Esophagus squamous epithelium (tissue), 5 donors: ENCODE measurements at places on chromosomes 4 and X. TPM values are rescaled to one million over a fixed set of nuclear protein-coding genes. Genes with fewer than 3 reads are reported as not detected.

The CHRNA9 gene
- not detected for total RNA-seq

- DNase-seq: no peak
These were observed 116.2 kb downstream of the CDS1 start for GRCh38 chr4:84699001-84699671.

The HTRA3 gene
- 6.4 TPM for total RNA-seq

The WDR17 gene
- not detected for total RNA-seq

The CCDC110 gene
- 0.18 TPM for total RNA-seq

GRCh38 chr4:7894677-7895181, 44.9 kb downstream of the AFAP1 start:
- no peak for DNase-seq

The MMGT1 gene
- 10.6 TPM for total RNA-seq

The PAGE3 gene
- total RNA-seq: not detected

The CASP6 gene
- total RNA-seq: 7.0 TPM

The ADH1B gene
- 317 TPM for total RNA-seq

GRCh38 chrX:42725196-42725595, 52.8 kb downstream of the PPP1R2C start:
- no peak for DNase-seq

The SMIM31 gene
- not detected for total RNA-seq

DNA sequence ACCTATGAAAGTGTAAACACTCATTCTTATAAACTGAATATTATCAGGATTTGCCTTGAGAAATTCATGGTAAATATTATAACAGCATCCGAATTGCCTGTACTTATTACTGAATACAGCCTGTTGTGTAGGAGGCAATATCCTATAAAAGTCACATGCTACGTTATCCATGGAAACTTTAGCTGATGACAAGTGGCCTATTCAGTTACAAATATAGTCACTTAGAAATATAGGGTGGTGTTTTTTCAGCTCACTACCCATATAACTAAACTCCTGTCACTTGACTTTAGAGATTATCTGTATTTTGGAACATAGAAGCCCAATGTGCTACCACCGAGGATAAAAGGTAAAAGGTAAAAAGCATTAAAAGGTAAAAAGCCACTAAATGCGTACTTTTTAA, 493.4 kb downstream of the INPP4B start:
- DNase-seq: no peak

The NAT8L gene
- not detected for total RNA-seq

The HEPH gene
- 0.79 TPM for total RNA-seq

The ODAPH gene
- not detected for total RNA-seq

DNA sequence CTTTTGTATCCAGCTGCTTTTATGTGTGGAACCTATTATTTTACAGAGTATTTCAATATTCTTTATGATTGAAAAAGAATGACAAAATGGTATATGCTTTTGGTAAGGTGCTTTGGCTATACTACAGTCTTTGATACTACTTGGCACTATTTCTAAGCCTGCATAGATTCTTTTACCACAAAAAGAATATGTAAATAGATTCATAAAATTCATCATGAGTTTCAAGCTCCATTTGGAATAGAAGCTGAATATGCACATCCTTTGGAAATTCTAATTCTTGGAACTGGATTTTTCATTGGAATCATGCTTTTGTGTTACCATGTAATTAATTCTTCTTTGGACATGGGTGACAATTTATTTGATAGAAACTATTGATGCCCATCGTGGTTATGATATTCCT, 60.2 kb upstream of the SYTL5 start:
- DNase-seq: no peak

GRCh38 chr4:70743731-70744130, 22.0 kb downstream of the RUFY3 start:
- DNase-seq: no peak

The CEP135 gene
- total RNA-seq: 7.1 TPM

- no peak for DNase-seq
These were observed 9.4 kb downstream of the CHST7 start for GRCh38 chrX:46582966-46583365.

The TEX11 gene
- total RNA-seq: not detected

The COL25A1 gene
- 0.08 TPM for total RNA-seq

DNA sequence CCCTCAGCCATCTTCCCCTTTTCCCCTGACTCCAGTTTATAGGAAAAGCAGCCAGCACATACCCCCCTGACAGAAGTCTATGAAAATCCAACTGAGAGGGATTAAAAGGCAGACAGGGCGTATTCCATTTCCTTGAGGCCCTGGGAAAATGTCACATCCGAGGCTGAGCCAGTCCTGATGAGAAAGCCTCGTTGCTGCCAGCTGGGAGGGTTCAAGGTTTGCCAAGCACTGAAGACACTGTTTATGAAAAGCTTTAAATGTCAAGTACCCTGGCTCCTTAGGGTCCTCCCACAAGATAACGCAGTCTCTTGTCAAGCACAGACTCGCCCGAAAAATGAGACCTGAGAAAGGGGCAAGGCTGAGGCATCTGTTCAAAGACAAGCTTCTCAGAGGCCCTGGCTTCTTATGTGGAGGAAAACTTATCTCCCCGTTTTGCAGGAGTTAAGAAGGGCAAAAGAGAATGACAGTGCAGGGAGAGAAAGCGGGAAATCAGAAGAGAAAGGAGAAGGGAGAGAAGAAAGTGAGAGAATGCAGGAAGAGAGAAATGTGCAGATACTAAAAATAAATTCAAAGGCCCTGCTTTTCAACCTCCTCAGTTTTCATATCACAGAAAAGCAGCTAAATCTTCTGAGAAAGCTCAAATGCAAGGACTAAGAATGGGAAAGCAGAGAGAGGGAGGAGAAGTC, 44.7 kb downstream of the SCD5 start:
- DNase-seq: no peak

The STPG2 gene
- total RNA-seq: not detected

The DLG3 gene
- 36.7 TPM for total RNA-seq

- DNase-seq: no peak
These were observed 10.0 kb upstream of the LNX1 start for GRCh38 chr4:53601251-53601764.

DNA sequence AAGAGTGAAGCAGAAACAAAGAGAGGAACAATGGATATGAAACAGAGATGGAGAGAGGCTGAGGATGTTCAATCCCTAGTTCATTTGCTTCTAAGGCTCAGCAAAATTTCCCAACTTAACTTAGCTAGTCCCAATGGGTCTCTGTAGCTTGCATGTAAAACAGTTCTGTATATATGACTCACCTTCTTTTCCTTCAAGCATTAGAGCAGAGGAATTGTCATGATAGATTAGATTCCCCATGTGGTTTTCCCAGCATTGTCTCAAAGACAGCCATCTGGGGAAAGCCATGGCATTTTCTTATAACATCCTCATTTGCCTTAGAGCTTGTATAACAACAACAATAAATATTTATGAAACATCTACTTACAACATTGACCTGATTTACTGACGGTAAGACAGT, 93.9 kb upstream of the GATB start:
- DNase-seq: no peak

GRCh38 chrX:38468563-38469157, 92.7 kb upstream of the TSPAN7 start:
- DNase-seq: no peak

DNA sequence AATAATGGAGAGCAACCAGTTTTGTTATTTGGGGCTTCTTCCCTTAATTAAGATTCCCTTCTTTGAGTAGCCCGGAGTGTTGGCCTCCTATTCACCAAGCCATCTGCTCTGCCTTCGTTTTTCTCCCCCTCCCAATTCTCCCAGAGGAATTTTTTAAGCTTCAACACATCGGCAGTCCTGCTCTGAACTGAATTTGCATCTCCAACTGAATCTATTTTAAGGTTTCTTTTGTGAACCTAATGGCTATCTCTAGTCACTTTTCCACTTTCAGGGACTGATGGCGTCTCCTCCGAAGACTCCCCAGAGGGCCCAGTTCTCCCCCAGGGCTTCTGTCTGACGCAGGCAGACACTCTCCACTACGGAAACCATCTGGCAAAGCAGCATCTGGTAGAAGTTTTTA, 280.2 kb downstream of the ADGRA3 start:
- no peak for DNase-seq

DNA sequence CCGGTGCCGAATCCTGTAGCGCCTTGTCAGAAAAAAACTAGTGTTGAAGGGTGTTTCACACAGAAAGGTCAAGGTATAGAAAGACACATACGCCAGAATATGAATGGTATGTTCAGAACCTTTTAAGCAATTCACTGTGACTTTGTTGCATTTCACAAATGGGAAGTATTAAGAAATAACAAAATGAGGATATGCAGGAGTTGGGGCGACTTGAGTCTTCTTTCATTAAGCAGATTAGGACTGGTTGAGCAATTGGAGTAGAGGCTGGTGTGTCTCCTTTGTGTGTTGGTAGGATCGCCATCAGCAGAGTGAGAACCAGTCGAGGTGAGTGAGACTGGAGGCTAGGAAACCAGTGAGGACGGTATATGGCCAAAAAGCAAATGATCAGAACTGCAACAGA, 1454.5 kb upstream of the TENM3 start:
- DNase-seq: no peak

- DNase-seq: no peak
These were observed 47.6 kb downstream of the SH3KBP1 start for GRCh38 chrX:19839770-19840254.
